ENCODE measurements at places on chromosomes 16 and 17.

DNA sequence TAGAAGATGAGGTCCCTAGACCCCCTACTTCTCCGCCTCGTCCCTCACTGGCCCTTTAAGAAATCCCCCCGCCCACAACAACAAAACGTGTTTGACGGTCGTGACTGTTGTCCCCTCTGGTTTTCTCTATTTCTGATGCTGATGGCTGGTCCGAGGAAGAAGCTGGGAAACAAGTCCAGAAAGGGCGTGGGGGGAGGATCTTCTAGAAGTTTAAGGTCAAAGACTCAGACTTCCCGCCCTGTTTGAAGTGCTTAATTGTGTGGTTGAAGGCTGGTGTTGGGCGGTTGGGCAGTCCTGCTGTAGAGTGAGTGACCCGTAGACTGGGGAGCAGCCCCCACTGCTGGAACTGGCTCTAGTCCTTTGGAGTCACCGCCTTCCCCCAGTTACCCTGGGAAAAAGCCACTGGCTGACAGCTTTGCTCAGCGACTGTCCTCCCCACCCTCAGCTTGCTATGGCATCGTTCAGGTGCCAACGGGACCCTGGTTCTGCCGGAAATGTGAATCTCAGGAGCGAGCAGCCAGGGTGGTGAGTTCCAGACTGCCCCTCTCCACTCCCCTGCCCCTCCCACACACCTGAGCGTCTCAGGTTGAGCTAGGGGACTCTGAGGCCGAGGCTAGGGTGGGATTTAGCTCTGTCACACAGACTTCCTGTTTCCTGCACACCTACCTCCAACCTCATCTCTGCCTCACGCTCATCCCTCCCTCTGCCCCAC lies 1.6 kb downstream of the MLLT6 start:
- DNase-seq = no peak

- DNase-seq = no peak
Measured at GRCh38 chr16:51392521-51393187, 241.6 kb upstream of the SALL1 start.

GRCh38 chr16:64629622-64630021 lies 492.2 kb downstream of the CDH11 start:
- DNase-seq = no peak

DNA sequence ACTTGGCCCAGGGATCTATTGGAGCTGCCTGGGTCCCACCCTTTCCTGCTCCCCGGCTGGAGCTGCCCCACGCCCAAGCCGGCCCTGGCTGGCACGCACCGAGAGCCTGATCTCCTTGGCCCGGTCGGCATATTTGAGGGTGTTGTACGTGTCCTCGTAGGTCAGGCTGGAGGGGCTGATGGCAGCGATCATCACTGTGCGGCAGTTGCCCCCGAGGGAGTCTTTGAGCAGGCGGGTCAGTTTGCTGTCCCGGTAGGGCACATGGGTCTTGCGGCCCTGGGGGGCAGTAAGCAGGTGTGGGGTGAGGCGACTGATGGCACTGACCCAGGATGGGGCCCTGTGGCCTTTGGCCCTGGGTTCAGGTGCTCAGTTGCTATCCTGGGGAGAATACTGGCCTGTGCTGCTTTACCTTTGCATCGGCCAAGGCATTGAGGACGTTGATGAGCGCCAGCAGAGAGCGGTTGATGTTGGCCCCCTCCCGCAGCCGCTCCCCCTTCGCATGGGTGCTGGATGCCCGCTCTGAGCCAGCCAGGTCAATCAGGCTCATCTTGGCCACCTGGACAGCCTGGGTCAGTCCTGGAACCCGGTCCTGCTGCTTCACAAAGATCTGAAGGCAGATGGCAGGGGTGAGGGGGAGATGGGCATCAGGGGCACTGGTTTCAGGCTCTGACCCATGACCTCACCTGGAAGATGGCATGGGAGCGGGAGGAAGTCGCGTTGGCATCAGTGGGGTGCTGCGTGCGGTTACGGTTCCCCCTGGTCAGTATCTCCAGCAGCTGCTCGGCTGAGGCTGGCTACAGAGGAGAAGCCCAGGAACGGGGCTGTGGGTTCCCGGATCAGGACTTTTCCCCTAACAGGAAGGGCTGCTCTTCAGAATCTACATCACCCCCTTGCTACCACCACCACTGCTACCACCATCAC lies 13.5 kb downstream of the KIF18B start:
- DNase-seq = no peak

DNA sequence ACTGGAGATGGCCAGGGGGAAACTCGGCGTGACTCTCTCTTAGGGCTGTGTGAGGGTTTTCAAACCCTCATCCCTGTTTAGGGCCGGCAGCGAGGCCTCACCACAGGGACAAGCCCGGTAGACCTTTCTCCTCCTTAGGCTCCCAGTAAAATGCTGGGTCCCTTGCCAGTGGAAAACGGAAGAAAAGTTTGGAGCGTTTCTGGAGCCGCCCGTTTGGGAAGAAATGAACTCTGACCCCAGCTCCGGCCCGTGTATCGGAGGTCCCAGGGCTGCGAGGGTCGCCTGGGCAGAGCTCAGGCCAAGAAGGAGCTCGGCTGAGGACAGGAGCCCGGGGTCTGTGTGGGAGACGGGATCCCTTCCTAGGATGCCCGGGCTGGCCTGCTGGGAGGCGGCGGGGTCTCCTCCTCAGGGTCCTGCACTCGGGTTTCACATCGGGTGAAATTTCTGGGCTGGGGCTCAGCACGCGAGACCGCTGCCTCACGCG lies 23.2 kb downstream of the ZNF213 start:
- DNase-seq = no peak

DNA sequence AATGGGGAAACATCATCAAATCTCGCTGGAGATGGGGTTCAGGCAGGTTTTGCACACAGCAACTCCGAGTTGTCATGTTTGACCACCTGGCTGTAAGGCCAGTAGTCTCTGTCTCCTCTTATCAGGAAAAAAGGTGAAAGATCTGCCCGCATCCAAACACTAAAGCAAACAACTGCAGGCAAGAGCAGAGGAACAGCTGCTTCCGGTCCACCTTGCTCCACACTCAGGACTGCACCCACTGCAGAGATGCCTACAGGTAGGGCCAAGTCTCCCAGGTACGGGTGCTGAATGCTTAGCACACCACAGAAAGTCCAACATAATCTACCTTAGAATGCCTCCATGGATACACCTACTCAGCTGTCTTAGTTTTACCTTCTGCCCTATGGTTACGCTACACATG lies 7.3 kb downstream of the TEX2 start:
- no peak for DNase-seq

DNA sequence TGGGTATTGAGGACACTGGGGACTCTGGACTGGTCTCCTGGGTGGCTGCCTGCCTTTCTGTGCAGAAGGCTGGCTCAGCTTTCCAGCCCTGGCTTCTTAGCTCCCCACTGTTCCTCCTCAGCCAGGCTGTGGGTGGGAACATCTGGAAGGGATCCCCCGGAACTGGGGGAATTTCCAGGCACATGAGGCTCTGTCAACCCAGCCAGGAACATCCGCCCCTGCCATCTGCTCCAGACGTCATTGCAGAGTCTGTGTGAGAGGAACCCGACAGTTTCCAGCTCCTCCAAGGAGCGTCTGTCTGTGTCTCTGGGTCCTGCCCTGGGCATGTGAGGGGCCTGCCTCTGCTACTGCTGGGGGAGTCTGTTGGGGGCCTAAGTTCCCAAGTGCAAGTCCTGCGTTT lies 36.2 kb upstream of the CRHR1 start:
- no peak for DNase-seq

DNA sequence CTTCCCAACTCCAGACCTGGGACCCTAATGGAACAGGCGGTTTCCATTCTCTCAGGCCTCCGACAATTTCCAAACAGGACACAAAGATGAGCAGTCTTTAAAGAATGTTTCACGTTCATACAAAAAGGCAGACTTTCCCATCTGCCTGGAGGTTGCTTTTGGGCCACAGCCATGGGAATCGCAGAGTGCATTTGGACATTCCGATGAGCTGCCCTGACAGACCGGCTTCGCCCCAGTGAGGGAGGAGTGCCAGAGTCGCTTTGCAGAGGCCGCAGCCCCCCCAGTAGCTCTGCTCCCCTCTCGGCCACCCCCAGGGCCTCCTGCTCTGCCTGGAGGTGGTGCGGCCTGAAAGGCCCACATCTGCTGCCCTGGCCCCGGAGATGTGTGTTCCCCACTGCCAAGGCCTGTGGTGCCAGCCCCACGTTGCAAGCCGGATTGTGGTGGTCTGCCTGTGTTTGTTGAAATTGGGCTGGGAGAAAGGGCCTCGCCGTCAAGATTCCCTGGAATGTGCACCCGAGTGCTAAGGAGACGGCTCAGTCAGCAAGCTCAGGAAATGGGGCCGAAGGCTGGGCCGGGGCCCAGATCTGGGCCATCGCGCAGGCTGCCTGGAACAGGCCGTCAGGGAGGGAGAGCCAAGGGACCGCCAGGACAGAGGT lies 89.8 kb downstream of the C16orf95 start:
- DNase-seq = no peak

DNA sequence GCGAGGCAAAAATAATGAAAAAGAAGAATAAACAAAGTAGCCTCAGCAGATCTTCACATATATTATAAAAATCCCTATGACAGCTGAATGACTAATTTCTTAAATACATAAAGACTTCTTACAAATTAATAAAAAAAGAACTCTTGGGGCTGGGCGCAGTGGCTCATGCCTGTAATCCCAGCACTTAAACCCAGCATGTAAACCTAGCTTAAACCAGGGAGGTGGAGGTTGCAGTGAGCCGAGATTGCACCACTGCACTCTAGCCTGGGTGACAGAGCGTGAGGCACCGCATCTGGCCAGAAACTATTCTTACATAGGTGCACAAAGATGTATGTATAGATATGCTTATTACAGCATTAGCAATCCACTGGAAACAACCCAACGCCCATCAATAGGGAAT lies 27.7 kb downstream of the C17orf100 start:
- no peak for DNase-seq

DNA sequence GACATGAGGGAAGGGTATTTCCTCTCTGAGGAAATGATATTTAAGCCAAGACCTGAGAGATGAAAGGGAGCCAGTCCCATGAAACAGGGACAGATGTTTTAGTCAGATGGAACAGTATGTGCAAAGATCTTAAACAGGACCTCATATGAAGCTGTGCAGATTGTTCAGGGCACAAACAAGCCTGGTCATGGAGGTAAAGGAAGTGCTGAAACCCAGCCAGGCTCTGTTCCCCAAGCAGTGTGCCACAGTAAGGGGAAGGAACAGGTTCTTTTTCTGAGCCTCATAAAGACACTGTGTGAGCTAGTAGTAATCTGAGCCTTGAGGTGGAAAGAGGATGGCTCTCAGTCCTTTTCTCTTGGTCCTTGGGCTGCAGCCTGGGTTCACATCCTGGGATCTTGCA lies 159.9 kb downstream of the ANKFN1 start:
- no peak for DNase-seq

DNA sequence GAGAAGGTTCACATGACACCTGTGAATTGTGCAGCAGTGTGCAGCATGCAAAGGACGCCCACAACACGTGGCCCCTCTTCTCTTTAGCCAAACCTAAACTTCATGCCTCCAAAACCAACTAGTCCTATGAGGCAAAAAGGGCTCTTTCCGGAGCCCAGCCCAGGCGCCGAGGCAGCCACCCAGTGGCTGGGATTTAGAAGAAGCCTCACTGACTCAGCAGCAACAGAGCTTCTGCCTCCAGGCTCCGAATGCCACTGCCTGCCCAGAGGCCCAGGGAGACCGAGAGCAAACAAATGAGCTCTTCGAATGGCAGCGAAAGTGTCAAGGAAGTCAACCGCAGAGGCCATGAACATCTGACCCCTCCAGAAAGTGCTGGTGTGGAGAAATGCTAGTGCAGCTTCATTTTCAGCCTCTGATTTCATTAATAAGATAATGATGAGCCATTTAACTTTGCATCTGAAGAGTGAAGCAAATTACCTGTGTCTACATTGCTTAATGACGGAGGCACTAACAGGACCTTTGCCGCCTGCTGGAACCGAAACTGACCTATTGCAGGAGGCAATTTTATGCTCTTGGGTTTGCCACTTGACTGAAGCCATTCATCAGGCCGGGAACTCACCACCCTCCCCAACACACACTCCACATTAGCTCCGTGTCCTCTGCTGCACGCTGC lies 157.7 kb upstream of the RPL38 start:
- no peak for DNase-seq

GRCh38 chr16:12173121-12173520 lies 196.6 kb downstream of the SNX29 start:
- DNase-seq = no peak

- no peak for DNase-seq
Measured at GRCh38 chr16:21075252-21075651, 75.4 kb downstream of the DNAH3 start.

- no peak for DNase-seq
Measured at GRCh38 chr17:14693382-14693781, 392.5 kb downstream of the HS3ST3B1 start.

DNA sequence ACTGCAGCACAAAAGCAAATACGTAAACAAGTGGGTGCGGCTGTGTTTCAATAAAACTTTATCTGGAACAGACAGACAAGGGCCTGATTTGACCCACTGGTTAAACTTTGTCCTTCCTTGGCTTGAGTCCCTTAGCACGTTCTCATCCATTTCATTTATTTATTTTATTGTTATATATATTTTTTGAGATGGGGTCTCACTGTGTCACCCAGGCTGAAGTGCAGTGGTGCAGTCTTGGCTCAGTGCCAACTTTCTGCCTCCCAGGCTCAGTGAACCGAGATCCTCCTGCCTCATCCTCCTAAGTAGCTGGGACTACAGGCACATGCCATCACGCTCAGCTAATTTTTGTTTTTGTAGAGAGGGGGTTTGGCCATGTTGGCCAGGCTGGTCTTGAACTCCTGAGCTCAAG lies 64.3 kb downstream of the MYH11 start:
- DNase-seq = no peak

GRCh38 chr17:72219824-72220493 lies 99.1 kb downstream of the SOX9 start:
- DNase-seq = no peak

- no peak for DNase-seq
Measured at GRCh38 chr16:72997141-72997542, 50.8 kb downstream of the ZFHX3 start.

DNA sequence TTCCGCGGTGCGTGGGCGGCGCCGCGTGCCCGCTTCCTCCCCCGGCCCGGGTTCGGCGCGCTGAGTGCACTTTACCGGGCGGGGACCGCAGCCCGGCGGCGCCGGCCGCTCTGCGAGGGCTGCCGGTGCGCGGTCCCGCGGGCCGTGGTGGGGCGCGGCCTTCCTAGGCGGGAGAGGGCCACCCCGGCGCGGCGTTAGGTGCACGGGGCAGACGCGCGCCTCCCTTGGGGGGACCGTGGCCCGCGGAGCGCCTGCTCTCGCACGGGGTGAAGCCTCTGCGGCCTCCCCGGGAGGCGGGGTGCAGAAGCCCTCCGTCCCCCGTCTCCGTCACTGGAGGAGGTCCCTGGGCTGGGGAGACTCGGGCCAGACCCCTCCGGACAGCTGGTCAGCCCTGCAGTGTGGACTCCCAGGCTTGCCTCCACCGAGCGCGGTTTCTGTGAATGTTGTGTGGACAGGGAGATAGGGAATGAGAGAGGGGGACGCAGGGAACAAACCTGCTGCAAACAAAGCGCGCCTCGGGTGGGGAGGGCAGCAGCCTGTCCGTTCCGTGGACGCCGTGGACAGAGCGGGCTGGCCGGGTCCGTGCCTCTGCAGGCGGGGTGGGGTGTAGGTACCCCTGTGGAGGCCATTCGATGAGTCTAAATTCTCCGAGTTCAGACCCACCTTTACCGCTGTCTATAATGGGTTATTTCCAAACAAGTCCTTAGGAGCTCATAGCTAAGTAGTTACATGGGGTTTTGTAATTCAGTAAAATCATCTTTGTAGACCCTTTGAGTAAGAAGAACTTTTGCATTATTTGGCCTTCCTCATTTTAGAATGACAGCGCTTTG lies 721 bp downstream of the TBCD start:
- no peak for DNase-seq

All from stimulated activated CD4-positive, alpha-beta T cell treated with anti-CD3 and anti-CD28 coated beads, Interleukin-12 subunit alpha, Interleukin-12 subunit beta, amount 100 ng/mL, for 48 hours (primary cell).